ENCODE measurements at places on chromosomes 1 and 21.

GRCh38 chr1:102851616-102852015 lies 256.7 kb downstream of the COL11A1 start:
- no peak for DNase-seq

DNA sequence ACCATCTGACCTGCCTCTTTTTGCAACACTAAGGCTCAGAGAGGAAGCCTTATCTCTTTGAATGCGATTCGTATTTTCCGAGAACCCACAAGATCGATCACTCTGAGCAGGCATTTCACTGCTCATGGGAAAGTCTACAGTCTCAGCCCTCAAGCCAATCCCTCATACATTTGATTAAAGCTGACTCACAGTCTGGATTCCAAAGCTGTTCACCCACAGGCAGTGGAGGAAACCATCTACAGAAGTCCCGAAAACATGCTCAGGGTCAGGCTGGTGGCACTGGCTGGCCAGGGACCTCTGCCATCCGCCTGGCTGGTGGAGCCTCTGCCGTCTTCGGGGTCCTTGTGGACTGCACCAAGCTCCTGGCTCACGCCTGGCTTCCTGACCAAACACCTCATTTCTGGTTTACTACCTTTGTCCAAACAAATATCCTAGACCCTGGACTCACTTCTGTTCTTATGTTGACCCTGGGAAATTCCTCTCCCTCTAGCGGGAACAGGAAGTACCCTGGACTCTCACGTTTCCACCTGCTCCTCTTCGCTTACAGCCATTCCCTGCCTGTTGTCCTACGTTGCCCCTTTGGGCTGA lies 650.0 kb downstream of the SMYD3 start:
- peak; percentile 84 for DNase-seq

GRCh38 chr1:63829349-63830327 lies 55.8 kb downstream of the ROR1 start:
- DNase-seq, result peak; percentile 80

- DNase-seq, result no peak
These were observed 332.7 kb downstream of the USH2A start for GRCh38 chr1:216090556-216090955.

- no peak for DNase-seq
These were observed 262.0 kb downstream of the KIF26B start for GRCh38 chr1:245416781-245417180.

GRCh38 chr1:110607536-110608230 lies 1.5 kb upstream of the KCNA2 start:
- no peak for DNase-seq

DNA sequence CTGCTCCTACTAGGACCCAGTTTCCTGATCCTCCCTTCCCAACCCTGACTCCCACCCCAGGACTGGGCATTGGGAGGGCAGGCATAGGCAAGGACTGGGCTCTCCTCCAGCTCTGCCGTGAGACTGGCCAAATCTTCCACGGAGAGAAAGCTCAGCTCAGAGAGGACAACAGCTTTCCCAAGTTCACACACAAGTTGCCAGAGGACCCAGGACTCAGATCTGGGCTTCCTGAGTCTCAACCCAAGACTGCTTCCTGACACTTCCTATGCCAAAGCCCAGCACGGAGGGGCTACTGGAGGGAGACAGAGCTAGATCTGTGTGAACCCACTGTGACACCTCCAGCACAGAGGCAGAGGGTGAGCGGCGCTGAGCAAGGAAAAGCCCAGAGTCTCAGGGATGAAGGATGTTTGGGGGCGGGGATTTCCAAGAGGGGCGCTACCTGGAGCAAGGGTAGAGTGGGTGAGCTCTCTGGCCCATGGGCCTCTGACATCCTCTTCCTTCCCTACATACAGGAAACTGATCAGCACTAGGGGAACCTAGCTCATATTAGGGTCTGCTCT lies 7.1 kb downstream of the PDZK1IP1 start:
- DNase-seq, result no peak

DNA sequence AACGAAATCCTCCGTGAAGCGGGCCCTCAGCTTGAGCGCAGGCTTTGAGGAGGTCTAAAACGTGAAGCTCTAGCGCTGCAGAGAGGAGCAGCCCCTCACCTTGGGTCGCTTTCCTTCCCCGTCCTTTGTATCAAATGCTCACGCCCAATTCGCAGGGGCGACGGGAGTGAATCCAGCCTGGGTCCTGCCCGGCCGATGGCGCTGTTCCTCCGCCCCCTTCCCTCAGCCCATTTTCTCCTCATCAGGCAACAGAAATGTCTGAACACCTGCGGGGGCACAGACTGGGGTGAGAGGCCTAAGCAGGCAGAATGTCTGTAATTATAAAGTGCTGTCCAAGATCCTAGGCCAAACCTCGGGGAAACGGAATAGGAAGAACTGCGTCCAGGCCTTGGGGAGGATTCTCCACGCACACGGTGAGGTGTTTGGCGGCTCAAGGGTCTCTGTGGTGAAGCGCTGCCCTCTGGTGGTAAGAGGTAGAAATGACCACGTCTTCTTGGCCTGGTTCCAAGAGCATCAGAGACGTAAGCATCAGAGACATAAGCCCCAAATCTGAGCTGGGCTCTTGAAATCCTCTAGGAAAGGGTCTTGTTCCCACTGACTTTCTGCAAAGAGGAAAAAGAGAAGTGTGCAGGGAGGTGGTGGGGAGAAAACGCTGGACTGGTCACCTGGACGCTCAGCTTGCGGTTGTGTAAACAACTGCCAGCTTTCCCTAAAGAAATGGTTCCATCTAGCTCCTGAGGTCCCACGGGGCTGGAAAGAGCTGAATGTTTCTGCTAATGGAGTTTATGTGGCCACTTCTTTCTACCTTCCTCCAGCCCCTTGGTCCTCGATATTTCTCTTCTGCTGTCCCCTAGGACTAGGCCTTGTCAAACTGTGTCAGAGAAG lies 92.1 kb upstream of the CD53 start:
- peak; percentile 78 for DNase-seq

DNA sequence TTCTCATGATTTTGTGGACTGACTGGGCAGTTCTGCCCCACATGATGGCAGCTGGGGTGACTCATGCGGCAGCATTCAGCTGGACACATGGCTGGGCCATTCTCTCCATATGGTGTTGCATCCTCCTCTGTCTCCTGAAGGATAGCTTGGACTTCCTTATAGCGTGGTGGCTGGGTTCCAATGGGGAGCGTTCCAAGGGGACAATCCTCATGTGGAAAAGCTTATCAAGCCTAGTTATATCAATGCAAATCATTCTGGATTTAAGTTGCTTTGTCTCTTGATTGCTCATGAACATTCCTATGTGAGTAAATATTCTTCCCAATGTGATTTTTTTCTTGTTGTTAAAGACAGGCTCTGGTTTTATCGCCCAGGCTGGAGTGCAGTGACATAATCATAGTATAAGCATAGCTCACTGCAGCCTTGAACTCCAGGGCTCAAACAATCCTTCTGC lies 13.2 kb upstream of the SLC2A1 start:
- peak; percentile 88 for DNase-seq

DNA sequence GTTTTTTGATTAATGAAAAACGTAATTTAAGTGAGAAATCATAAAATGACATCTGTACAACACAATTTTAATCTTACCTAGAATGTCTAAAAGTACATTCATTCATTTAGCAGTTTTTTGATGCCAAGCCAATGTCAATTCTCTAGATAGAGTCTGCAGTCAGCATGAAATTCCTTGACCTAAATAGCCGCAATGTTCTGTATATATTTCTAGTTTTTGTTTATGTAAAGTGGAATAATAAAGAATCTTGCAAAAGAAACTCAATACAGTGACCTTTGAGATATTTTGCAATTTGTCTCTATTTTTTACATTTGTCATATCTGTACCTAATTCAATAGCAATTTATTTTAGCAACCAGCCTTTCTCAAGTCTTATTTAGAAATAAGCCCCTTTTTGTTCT lies 176.0 kb downstream of the ATP6V1G3 start:
- DNase-seq, result no peak

- peak; percentile 51 for DNase-seq
These were observed 636.4 kb downstream of the SMYD3 start for GRCh38 chr1:245870698-245871097.

DNA sequence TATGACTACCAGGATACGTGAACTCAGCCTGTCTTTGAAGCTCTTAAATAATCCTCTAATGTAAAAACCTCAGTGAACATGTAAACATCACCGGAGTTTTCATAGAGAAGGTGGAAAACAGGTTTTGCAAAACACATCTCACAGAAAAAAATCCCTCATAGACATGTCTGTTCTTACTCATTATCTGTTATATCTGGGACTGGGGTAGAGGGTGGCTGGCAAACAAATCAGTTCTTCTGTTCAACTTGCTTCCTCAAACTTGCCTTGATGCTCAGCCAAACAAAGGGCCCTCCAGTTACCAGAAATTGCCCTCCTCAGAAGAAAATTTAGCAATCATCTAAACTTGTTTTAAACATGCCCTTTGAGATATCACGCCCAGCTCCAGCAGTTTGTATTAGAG lies 66.1 kb upstream of the CXADR start:
- no peak for DNase-seq

GRCh38 chr1:53068314-53069099 lies 6.5 kb downstream of the PODN start:
- DNase-seq, result no peak

DNA sequence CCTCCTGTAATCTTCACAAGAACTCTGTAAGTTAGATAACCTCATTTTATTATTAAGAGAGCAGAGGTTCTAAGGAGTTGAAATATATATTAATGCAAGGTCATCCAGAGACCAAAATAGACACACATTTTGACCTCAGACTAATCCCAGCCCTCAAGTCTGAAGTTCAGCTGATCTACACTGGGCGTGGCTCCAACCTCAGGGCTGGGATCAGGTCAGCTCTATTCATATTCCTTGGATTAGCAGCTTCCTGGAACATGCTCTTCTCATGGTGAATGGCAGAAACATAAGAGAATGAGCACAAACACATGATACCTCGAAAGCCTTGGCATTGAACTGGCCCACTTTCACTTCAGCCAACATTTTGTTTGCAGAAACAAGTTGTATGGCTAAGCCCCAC lies 200.8 kb upstream of the ST6GALNAC5 start:
- no peak for DNase-seq

DNA sequence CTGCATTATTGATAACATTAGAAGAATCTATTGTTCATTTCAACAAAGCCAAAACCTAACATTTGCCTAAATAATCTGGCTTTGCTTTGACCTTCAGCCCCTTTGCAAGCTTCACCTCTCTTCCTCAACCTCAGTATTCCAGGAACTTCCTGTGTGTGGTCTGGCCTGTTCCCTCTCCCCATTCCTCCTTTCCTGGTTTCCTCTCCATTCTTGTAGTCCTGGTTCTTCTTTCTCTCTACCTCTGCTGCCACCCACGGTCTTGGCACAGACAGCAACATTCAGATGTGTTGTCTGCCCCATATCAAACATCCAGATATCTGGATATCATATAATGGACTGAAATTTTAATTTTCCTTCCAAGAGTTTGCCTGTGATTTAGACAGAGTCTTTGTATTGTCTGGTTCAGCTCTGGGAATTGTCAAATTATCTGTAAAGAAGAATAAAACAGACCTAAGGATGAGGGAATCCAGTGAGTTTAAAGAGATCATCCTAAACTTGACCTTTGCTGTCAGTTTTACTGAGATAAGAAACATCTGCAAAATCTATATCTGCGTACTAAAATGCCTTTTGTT lies 148.1 kb upstream of the KCTD3 start:
- peak; percentile 3 for DNase-seq

GRCh38 chr1:41503538-41504113 lies 19.1 kb upstream of the EDN2 start:
- peak; percentile 55 for DNase-seq

DNA sequence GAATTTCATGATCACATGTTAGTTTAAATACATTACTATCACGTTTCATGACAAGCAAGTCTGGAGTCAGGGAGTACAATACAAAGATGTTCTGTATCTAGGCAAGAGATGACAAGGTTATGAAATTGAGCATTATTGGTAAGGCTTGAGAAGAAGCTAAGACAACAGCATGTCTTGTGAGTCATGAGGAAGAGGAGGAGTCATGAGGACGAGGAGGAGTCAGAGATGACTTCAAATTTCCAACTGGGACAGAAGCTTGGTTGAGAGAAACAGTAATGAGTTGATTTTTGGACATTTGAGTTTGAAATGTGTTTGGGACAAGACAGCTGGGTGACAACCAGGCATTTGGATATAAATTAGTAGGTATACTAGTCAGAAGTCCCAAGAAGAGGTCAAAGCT lies 4.3 kb upstream of the UBE2U start:
- peak; percentile 43 for DNase-seq

GRCh38 chr1:94821636-94822305 lies 1.6 kb downstream of the SLC44A3 start:
- no peak for DNase-seq

DNA sequence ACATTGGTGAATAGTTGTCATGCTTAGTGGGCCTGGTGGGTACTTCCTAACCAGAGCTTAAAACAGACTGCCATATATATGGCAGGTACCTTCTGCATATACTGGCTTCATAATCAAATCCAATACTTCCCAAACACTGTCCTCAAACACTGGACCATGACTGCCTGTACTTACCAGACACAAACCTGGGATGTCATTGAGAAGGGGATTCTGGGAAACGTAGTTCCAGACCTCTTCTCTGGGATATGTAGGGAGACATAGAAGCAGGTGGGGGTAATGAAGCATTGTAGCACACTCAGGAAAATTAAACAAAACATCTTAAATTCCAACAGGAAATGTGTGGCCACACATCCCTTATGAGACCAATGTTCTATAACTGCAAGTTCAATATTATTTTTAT lies 76.5 kb upstream of the ADAMTS5 start:
- no peak for DNase-seq

DNA sequence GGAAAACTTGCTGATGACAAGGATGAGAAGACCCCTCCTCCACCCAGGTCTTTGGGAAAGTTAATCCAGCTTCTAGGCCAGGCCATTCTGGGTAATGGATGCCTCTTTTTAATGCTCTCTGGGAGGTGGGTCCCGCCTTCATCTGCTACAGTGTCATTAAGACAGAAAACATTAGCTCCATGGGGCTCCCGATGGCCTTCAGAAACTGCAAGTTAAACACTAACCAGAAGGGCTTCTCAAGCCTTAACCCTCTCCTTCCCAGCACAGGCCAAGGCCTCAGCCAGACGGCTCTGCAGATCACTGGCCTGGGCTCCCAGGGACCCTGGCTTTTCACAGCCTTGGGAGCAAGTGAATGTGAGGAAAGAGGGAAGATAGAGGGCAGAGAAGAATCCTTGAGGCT lies 364.9 kb downstream of the MATN1 start:
- DNase-seq, result no peak

- DNase-seq, result no peak
These were observed 119.2 kb upstream of the RAB3GAP2 start for GRCh38 chr1:220391491-220391890.

- DNase-seq, result no peak
These were observed 127.2 kb upstream of the GJB5 start for GRCh38 chr1:34627465-34628240.

- peak; percentile 66 for DNase-seq
These were observed 147.0 kb downstream of the GABPA start for GRCh38 chr21:25881524-25882376.

- DNase-seq, result no peak
These were observed 43.7 kb upstream of the ADAMTS1 start for GRCh38 chr21:26888931-26889330.

GRCh38 chr1:56803561-56804156 lies 15.5 kb downstream of the FYB2 start:
- peak; percentile 35 for DNase-seq

Data from fibroblast of mammary gland (primary cell).